Activated CD8-positive, alpha-beta memory T cell treated with anti-CD3 and anti-CD28 coated beads for 48 hours (primary cell): ENCODE measurements at places on chromosomes 3 and 15.

DNA sequence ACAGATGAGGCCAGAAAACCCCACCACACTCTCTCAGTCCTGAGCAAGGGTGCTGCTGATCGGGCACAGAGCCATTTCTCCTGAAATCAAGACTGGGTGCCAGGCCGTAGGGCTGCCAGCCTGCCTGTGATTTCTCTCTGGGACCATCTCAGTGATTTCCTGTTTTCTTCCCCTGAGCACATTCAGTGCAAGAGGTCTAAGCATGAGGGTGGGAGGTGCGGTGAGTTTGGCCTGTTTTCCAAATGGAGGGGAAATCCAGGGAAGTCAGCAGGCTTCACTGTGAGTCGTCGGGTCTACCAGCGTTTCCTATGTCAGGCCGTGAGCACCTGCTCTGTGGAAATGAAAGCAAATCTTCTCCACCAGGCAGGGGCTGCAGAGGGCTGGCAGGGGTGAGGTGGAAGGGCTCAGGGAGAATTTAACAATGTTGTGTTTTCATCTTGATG is 82.3 kb downstream of the ST6GAL1 start:
- DNase-seq, result no peak

DNA sequence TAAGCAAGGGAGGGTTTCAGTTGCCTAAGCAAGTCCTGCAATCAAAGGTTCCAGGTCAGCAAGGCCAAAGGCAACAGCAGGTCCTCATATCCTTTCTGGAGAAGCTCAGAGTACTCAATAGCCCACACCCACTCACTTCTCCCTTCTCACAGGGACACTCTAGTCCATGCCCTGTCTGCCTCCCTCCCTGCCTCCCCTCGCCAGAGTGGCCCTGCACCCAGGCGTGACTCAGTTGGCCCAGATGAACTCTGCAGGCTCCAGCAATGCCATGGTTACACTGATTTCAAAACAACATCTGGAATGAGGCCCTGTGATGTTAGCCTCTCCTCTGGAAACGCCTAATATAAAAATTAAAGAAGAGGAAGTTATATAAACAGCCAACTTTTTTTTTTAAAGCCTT is 32.9 kb downstream of the IL16 start:
- DNase-seq, result no peak

DNA sequence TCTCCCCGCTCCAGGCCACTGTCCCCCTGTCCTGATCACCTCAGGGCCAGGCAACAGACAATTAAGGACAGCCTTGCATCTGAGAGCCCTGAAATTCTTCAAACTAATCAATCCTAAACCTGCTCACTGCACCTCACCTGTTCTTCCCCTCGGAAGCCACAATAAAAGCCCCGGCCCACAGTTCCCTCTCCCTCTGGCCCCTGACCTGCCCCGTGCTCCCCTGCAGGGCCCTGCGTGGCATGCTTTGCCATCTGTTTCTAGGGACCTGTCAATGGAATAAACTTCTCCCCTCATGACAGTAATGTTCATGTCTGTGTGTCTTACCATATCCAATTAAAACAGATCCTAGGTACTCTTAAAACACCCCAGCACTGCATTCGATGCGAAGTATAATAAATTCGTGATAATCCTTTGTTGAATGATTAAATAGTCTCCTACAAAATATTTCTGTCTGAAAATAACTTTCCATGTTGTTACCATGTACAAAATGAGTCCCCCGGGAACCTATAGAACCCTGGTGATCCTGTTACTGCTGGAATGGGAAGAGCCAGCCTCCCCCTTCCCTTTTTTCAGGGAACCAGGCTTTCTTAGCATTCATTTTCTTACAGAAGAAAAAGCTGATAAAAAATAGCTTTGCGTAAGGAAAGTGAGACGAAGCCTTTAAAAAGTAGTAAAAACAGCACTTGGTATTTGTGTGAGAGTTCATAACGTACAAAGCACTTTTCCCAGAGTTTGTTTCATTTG is 59.0 kb downstream of the ABTB1 start:
- no peak for DNase-seq

GRCh38 chr3:13700889-13701288 is 152.0 kb downstream of the FBLN2 start:
- no peak for DNase-seq

DNA sequence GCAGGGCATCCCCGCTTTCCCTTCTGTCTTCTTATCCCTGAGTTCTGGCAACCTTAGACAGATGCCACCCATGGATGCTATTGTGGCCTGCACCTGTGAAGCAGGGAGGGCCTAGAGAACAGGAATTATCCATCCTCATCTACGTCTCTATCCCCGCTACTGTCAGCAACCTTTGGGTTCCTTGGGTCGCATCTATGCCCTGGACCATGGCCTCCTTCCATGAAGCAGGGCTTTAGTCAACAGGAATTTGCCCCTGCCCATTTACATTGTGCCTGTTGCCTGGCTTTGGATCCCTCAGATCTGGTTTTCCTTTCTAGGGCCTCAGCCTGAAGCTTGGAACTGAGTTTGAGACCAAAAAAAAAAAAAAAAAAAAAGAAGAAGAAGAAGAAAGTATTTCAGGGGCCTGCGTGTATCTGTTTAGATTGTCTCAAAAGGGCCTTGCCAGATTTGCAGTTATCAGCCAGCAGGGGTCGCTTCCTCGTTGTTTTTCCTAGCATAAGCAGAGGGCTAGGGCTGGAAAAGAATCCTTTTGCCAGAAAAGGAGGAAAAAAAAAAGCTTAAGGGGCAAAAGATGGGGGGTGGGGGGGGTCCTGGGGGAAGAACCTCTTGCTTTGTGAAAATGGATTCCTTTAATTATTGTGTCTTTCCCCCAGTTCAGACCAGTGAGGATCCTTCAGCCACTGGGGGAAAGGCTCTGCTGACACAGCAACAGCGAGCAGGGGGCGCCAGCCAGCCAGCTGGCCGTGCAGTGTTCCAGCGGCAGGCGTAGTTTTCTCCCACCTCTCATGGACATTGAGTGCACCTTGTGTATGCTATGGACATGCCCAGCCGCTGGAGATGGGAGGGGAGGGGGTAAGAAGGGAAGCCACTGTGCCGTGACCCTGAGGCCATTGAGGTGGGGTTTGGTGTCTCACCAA is 65.7 kb upstream of the ALDH1L1 start:
- DNase-seq, result no peak

GRCh38 chr15:67133738-67134066 is 68.3 kb downstream of the SMAD3 start:
- DNase-seq, result no peak

GRCh38 chr15:74382004-74382816 is 14.8 kb upstream of the CYP11A1 start:
- no peak for DNase-seq

DNA sequence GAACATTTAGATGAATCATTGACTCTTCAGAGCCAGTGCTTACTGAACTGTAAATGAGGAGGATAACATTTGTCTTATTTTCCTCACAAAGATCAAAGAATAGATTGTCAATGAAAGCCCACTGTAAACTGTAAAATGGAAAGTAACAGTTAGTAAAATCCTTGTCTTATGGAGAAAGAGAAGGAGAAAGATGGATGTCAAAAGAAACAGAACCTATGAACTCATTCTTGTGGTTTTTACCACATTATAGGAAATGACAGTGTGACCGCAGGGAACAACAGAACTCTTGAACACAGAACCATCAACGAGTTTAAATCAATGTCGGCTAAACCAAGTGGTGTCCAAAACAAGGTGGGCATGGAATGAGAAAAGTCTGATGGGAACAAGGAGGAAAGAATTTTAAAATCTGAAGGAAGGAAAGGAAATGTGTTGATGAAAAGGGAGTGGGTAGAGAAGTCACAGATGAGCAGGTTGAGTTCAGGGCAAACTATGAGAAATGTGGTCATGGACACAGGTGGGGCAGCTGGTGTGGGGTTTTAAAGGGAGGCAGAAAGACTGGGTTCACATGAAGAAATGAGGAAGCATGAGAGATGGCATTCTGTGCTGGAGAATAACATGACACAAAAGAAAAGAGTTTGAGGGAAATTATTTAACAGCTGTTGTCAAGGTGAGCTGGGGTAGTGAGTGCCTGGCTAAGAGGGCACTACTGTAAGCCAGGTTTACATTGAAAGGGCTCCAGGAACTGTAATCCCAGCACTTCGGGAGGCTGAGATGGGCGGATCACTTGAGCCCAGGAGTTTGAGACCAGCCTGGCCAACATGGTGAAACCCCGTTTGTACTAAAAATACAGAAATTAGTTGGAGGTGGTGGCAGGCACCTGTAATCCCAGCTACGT is 42.4 kb upstream of the ETV5 start:
- DNase-seq, result no peak

GRCh38 chr15:79846539-79846938 is 50.3 kb downstream of the MTHFS start:
- DNase-seq, result no peak
